ENCODE measurements at places on chromosomes 6 and 20. TPM values are rescaled to one million over a fixed set of nuclear protein-coding genes. Genes with fewer than 3 reads are reported as not detected.
A peak's percentile ranks its signal among the peaks of the same experiment; 100 is the strongest.

DNA sequence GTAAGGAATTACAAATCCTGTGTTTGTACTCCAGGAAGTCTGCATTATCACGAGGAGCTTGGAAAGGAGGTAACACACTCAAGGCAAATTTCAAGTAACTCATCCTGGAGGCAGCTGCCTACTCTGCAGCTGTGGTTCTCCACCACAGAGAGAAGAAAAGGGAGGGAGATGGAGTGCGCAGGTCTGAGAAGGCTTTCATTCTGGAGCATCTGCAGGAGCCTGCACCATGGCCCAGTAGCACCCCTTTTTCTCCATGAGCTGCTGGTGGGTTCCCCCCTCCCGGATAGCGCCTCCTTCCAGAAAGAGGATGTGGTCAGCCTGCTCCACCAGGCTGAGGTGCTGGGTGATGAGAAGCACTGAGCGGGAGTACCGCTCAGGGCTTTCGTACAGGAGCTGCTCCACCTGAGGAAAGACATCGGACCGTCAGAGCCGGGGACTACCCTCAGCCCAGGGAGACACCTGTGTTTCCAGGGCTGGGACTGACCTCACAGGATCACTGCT, 1.6 kb upstream of the PSMB8 start:
- H3K27me3 ChIP-seq, result no peaks in the 10 kb centered on the region
- H3K4me3 ChIP-seq, result peak overlapping the region; percentile 99
- peaks cover 64% of the 10 kb centered on the region for H3K36me3 ChIP-seq
- H3K4me1 ChIP-seq, result peaks cover 76% of the 10 kb centered on the region

DNA sequence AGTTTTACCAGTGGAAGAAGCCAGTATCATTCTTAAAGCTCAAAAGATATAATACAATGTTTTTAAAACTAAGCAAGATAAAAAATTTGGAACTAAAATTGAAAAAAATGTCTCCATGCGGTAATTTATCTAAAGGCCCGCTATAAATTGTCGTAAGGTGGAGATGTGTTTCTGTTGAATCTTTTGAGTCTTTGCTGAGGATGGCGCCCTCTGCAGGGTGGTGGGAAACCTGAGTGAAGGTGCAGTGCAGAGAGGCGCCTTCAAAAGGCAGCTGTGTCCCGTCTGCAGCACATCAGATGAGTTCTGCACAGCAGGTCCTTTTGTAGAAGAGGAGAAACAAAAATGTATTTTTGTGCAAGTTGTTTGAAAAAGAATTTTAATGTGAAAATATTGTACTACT, 29.4 kb upstream of the KIF25 start:
- H3K36me3 ChIP-seq, result peaks cover 4% of the 10 kb centered on the region
- H3K27me3 ChIP-seq, result no peaks in the 10 kb centered on the region
- no peaks in the 10 kb centered on the region for H3K4me1 ChIP-seq
- no peak for DNase-seq
- H3K27ac ChIP-seq, result no peak overlapping the region

DNA sequence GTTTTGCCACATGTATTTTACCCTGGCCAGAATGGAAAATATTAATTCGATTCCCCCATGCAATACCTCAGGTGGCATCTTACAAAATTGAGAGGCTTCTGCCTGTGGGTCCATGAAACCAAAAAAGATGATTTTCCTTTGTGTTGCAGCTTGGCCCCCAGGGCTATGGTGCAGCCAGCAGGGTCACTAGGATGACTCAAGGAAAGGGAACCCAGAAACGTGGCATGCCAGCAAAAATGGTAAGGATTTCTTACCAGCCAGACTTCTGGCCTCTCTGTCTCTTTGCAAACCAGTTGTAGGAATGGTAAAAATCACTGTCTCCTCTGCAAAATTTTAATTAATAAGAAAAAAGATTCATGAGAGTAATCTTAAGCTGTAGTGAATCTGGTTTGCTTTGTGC, 11.6 kb upstream of the TAAR9 start:
- DNase-seq, result no peak
- no peak overlapping the region for H3K27ac ChIP-seq

DNA sequence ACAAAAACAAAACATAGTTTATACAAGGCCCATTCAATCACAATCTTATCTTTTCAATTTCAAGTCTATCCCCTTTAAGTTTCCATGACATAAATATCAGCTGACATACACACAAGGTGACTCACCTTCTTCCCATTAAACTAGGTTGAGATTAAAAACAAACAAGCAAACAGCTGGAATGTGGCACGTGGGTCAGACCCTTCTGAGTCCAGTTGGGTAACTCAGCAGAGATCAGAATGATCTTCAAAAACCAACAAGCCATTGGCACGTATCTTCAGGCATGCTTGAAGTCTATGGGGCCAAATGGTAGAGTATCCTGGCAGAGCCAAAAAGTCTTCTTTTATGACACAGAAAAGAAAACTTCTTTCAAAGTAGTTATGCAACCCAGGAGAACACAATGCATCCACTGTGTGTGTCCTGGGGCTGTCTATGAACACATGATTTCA, 603.5 kb upstream of the CITED2 start:
- H3K4me3 ChIP-seq, result no peak overlapping the region
- DNase-seq, result no peak
- H3K27me3 ChIP-seq, result no peaks in the 10 kb centered on the region
- H3K36me3 ChIP-seq, result no peaks in the 10 kb centered on the region
- H3K4me1 ChIP-seq, result no peaks in the 10 kb centered on the region
- H3K27ac ChIP-seq, result no peak overlapping the region

DNA sequence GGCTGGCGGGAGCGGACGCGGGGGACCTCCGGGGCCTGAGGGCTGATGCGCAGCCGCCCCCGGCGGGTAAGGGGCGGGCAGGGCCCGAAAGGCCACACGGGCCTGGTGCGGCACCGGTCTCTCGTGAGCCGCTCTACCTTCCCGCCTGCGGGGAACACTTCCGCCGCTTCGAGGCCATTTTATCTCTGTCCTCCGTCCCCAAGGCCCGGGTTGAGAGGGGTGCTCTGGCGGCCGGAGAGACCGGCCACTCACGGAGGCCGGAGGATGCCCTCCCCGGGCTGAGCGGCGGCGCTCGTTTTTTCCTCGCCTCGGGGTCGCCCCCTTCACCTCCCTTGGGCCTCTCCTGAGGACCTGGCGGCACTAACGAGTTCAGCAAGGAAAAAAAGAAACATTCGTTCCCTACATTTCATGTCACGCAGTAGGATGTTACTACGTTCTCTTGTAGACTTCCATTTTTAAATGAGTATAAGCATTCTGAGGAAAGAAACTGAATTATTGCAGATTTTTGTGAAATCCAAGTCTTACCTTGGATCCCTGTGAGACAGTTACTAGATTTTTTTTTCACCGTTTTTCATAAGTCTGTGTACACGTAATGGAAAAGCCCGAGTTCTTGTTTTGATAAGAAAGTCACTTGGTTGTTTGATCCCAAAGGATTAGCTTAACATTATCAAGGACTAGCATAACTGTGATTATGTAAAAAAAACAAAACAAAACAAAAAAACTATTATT, 575 bp downstream of the WTAP start:
- peaks cover 35% of the 10 kb centered on the region for H3K4me1 ChIP-seq
- no peaks in the 10 kb centered on the region for H3K36me3 ChIP-seq
- peak overlapping the region; percentile 87 for H3K27ac ChIP-seq
- peak overlapping the region; percentile 68 for H3K4me3 ChIP-seq
- no peak for DNase-seq
- no peaks in the 10 kb centered on the region for H3K27me3 ChIP-seq

- H3K27me3 ChIP-seq, result no peaks in the 10 kb centered on the region
- H3K4me3 ChIP-seq, result no peak overlapping the region
- H3K36me3 ChIP-seq, result no peaks in the 10 kb centered on the region
- DNase-seq, result no peak
Observed at GRCh38 chr20:50299325-50299629, 108.6 kb downstream of the CEBPB start.

GRCh38 chr20:25587536-25587935, 2.2 kb upstream of the NINL start:
- peaks cover 6% of the 10 kb centered on the region for H3K4me1 ChIP-seq
- no peaks in the 10 kb centered on the region for H3K36me3 ChIP-seq
- H3K4me3 ChIP-seq, result no peak overlapping the region
- no peak for DNase-seq
- H3K27me3 ChIP-seq, result no peaks in the 10 kb centered on the region

GRCh38 chr20:58130581-58130980, 97.9 kb downstream of the ANKRD60 start:
- H3K27me3 ChIP-seq, result peaks cover 7% of the 10 kb centered on the region
- no peaks in the 10 kb centered on the region for H3K36me3 ChIP-seq
- H3K4me3 ChIP-seq, result no peak overlapping the region
- H3K4me1 ChIP-seq, result no peaks in the 10 kb centered on the region

DNA sequence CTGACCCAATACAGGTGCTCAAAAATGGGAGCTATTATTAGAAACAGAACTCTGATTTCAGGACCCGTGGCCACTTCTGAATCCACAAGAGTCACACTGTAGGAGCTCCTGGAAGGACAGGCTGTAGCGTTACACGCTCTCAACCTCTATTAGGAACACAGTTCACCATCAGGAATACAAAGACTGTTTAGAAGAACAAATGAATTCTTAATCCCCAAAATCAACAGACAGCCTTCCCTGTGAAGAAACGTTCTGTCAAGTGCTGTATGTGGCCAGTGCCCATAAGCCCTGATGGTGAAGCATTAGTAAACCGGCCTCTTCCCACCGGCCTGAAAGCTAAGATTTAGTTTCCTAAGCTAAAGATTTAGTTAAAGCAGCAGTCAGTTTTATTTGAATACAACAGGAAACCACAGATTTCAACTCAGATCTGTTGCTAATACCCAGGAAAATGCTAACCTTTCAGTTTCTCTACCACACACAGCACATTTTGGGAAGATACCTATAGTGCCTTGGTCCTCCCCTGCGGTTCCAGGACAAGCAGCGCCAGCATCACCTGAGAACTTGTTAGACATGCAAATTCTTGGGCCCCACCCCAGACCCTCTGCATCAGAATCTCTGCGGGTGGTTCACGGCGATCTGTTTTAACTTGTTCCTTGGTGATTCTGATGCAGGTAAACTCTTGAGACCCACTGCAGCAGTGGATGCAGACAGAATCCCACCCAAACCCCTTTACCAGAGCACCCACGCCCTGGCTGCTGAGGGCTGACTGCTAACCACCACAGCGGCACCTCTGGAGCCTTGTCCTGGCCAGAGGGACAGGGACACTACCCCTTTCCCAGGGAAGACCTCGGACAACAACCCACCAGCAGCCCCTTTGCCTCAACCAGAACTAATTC, 33.4 kb downstream of the MTRES1 start:
- H3K27me3 ChIP-seq, result no peaks in the 10 kb centered on the region
- no peaks in the 10 kb centered on the region for H3K36me3 ChIP-seq
- H3K4me3 ChIP-seq, result peak overlapping the region; percentile 44
- peaks cover 19% of the 10 kb centered on the region for H3K4me1 ChIP-seq

DNA sequence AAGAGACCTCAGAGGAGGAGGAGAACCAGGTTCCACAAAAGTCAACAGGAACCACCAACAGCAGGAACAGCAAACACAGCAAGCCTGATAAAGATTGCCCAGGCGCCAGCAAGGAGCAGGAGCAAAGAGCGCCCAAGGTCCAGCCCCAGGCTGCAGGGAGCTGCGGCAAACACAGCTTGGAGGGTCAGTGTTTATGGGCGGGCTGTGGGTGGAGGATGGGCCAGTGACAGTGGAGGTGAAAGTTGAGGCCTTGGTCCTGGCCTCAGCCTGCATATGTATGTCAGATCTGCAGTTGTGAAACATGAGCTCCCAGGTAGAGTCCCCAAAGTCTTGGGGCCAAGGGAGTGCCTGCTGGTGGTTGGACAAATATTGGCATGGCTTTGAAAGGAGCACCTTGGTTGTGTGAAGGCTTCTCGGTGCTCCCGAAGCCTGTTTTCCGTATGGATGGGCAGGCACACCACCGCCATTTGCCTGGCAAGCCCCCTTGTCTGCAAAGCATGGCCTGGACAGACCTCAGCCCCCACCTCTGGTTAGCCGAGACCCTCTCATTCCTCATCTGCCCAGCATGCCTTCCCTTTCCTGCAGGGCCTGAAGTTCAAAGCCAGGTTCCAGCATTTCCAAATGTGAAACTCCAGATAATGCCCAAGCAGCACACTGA, 2.0 kb upstream of the CAPN11 start:
- H3K27me3 ChIP-seq, result no peaks in the 10 kb centered on the region
- no peak for DNase-seq
- H3K27ac ChIP-seq, result no peak overlapping the region
- no peaks in the 10 kb centered on the region for H3K36me3 ChIP-seq
- H3K4me1 ChIP-seq, result peaks cover 2% of the 10 kb centered on the region
- no peak overlapping the region for H3K4me3 ChIP-seq

- H3K4me1 ChIP-seq, result no peaks in the 10 kb centered on the region
- peaks cover 25% of the 10 kb centered on the region for H3K36me3 ChIP-seq
- no peaks in the 10 kb centered on the region for H3K27me3 ChIP-seq
- no peak for DNase-seq
- H3K4me3 ChIP-seq, result no peak overlapping the region
Observed at GRCh38 chr6:89729818-89730217, 89.8 kb downstream of the MDN1 start.

DNA sequence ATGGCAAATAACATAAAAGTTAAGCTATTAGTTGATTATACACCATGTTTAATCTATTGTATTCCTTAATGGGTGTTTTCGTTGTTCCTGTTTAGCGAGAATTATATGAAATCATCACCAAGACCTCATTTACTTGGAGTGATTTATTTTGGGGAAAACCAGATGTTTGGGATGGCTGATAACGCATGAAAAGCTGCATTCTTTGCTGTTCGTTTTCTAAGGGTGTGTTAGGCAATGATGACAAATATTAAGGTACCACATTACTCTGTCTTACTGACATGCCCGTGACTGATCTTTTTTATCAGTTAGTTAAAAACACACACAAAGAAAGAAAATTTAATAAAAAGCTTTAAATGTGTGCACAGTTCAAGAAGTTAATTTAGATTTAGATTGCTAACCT, 176.4 kb downstream of the ZFP64 start:
- no peak overlapping the region for H3K27ac ChIP-seq
- no peaks in the 10 kb centered on the region for H3K36me3 ChIP-seq
- H3K4me3 ChIP-seq, result no peak overlapping the region
- no peaks in the 10 kb centered on the region for H3K4me1 ChIP-seq

DNA sequence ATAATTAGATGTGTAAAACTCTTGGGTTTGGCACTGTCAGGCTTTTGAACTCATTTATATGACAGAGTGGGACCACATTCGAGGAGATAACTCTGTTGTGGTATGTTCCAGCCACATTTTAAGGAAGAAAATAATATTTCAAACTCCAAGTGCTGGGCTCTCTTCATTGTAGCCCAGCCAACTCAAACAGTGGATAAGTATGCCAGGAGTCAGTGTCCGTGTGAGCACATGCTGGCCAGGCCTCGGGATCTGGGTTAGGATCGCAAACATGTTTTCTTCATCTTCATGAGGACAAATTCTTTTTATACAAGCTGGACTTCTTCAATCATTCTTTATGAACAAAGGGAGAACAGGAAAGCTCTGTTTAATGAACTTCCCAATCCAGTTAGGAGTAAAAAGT, 497.5 kb downstream of the MAFB start:
- no peak overlapping the region for H3K4me3 ChIP-seq
- no peak for DNase-seq
- no peaks in the 10 kb centered on the region for H3K36me3 ChIP-seq
- no peaks in the 10 kb centered on the region for H3K27me3 ChIP-seq
- H3K27ac ChIP-seq, result no peak overlapping the region

GRCh38 chr6:142376800-142377496, 75.1 kb downstream of the ADGRG6 start:
- DNase-seq, result no peak
- H3K36me3 ChIP-seq, result no peaks in the 10 kb centered on the region
- no peak overlapping the region for H3K27ac ChIP-seq
- H3K4me3 ChIP-seq, result no peak overlapping the region
- no peaks in the 10 kb centered on the region for H3K4me1 ChIP-seq

NKX2-2 gene
- not detected for total RNA-seq

VGLL2 gene
- not detected for total RNA-seq

RPS6KA2 gene
- total RNA-seq, result 4.6 TPM

LPA gene
- not detected for total RNA-seq

THBS2 gene
- total RNA-seq, result not detected

GABRR1 gene
- total RNA-seq, result not detected

PRKN gene
- 0.55 TPM for total RNA-seq

SLC17A2 gene
- not detected for total RNA-seq

GINM1 gene
- 20.4 TPM for total RNA-seq

HLA-DQB2 gene
- total RNA-seq, result 0.83 TPM

WFDC2 gene
- total RNA-seq, result not detected

HLA-DQA1 gene
- total RNA-seq, result 20.3 TPM

RBM24 gene
- total RNA-seq, result not detected

Measured in CD8-positive, alpha-beta memory T cell (primary cell).